Heart left ventricle (tissue), 16 donors: ENCODE measurements at places on chromosomes 16 and 17. TPM values are rescaled to one million over a fixed set of nuclear protein-coding genes. Genes with fewer than 3 reads are reported as not detected.

DNA sequence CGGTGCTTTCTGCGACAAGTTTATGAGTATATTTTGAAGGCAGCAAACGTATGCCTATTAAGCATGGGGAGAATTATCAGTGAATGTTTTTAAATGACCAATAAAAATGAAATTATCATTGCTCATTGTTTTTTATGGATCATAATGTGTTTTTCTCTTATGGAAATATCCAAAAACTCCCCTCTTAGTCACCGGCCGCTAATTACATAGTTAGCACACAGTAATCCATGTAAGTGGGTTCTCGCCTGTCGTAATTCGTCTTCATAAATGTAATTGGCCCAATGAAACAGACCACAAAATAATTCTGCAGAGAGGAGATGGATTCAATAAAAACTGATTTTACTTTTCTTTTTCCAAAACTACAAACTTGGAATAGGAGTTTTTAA, 69.3 kb downstream of the WSCD1 start:
- DNase-seq, result no peak

The CCL23 gene
- not detected for total RNA-seq

The MVP gene
- 38.0 TPM for total RNA-seq

GRCh38 chr16:1042049-1042744, 30.4 kb upstream of the SSTR5 start:
- H3K27ac ChIP-seq, result no peak overlapping the region
- no peaks in the 10 kb centered on the region for H3K36me3 ChIP-seq
- H3K4me3 ChIP-seq, result no peak overlapping the region
- DNase-seq, result no peak
- no peaks in the 10 kb centered on the region for H3K4me1 ChIP-seq
- H3K27me3 ChIP-seq, result peaks cover 19% of the 10 kb centered on the region

DNA sequence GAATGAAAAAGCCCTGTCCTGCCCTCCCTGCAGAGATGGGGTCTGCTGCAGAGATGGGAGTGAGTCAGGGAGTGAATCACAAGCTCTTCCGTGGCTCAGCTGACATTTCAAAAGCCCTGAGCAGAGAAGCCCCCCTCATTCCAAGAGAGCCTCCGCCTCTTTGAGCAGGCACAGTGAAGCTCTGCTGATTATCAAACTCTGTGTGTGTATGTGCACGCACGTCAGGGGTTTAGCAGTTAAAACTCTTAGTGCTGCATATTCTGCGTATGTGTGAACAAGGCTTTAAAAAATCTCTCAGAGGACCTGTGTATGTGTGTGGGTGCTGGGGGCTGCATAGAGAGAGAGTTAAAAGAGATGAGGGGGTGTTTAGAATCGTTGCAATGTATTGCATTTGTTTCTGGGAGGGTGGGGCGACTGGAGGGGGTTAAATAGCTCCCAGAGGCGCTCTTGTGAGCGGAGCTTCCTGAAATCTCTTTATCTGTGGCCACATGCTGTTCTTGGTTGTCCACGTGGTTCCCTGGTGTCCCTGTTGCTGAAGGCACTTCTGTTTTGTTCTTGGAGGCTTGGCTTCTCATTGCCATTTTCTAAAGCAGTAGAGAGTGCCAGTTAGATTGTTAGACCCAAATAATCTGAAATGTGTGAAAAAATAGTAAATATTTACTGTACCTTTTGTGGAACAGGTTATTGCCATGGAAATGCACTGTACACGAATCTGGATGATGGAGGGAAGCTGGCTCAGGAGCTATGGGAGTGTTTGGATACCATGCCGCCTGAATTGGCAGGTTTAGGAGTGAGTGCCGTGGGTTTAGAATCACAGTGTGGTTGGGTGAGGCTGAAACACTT, 116.6 kb downstream of the PRKCB start:
- H3K4me1 ChIP-seq, result no peaks in the 10 kb centered on the region
- peak overlapping the region; percentile 41 for H3K27ac ChIP-seq
- DNase-seq, result no peak
- no peak overlapping the region for H3K4me3 ChIP-seq
- H3K36me3 ChIP-seq, result no peaks in the 10 kb centered on the region

- H3K27ac ChIP-seq, result no peak overlapping the region
- DNase-seq, result no peak
- H3K4me1 ChIP-seq, result no peaks in the 10 kb centered on the region
- H3K27me3 ChIP-seq, result no peaks in the 10 kb centered on the region
- no peak overlapping the region for H3K4me3 ChIP-seq
- H3K36me3 ChIP-seq, result peaks cover 7% of the 10 kb centered on the region
These were observed 25.3 kb downstream of the LMF1 start for GRCh38 chr16:945271-946047.

DNA sequence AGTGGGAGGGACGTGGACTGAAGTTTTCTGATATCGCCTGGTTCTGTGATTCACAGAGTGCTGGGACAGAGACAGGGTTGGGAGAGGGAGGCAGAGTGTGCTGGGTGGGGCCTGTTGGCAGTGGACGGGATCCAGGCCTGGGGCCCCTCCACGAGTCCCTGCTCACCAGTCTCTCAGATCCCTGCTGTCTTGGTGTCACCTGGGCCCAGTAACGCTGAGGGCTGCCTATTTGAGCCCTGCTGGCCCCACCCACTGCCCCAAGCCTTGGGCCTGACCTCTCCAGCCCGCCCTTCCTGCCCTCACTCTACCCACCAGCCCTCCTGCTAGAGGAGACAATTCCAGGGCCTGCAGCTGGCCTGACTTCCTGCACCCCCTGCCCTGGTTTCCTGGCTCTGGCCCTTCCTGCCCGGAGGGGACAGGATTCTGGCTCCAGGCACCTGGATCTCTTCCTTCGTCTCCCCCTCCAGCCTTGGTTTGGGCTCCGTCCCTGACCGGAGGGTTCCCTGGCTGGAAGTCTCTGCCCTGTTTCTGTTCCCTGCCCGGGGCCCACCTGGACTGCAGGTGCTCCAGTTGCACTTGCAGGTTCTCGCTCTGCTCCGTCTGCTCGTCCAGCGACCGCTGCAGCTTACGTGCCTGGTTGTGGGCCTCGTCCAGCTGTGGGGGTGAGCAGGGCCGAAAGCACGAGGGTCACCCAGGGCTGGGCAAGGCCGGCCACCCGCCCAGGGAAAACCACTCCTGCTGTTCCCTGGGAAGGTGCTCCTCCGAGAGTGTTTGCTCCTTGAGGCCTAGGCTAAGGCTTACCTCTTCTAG, 21.4 kb downstream of the CCDC102A start:
- peaks cover 12% of the 10 kb centered on the region for H3K36me3 ChIP-seq
- DNase-seq, result peak; percentile 28
- H3K4me3 ChIP-seq, result no peak overlapping the region

The TBX6 gene
- total RNA-seq, result 0.95 TPM

GRCh38 chr16:75806487-75806886, 80.2 kb upstream of the CPHXL start:
- no peak for DNase-seq
- no peaks in the 10 kb centered on the region for H3K27me3 ChIP-seq
- H3K27ac ChIP-seq, result no peak overlapping the region
- H3K4me3 ChIP-seq, result no peak overlapping the region
- no peaks in the 10 kb centered on the region for H3K36me3 ChIP-seq

- H3K4me1 ChIP-seq, result peaks cover 54% of the 10 kb centered on the region
- H3K27me3 ChIP-seq, result no peaks in the 10 kb centered on the region
- H3K27ac ChIP-seq, result peak overlapping the region; percentile 98
- peak; percentile 56 for DNase-seq
These were observed 3.8 kb downstream of the PMP22 start for GRCh38 chr17:15261258-15261801.
